ENCODE measurements at places on chromosomes 16 and 17. TPM values are rescaled to one million over a fixed set of nuclear protein-coding genes. Genes with fewer than 3 reads are reported as not detected.

DNA sequence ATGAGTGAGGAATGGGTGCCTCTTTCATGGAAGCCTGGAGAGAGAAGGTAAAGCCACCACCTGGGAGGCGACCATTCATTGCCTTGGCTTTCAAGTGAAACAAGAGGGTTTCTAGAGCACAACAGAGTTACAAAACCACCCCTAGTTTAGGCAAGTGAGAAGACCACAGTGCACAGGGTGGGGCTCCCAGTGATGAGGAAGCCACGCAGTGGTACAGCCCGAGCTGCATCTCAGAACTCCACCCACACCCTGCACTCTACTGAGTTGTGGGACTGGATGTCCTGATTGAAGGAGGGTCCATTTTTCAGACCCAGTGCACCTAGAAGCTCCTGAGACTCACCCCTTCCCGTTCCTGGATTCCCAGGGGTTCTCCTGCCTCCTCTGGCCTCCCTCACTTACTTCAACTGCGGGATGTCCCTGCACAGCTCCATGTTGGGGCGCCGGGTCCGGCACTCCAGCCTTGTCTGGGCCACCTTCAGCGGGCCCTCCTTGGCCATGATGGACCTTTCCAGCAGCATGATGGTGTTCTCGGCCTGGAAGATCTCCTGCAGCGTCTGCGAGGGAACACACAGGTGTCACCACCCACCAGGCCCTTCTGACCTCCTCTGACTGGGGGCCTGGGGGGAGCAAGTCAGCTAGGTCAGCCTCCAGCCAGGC lies 55.1 kb upstream of the EMP2 start:
- DNase-seq: no peak

- DNase-seq: no peak
Measured at GRCh38 chr17:49580055-49580721, 4.5 kb downstream of the NXPH3 start.

GRCh38 chr17:2723505-2723996 lies 12.0 kb upstream of the CLUH start:
- no peak for DNase-seq

DNA sequence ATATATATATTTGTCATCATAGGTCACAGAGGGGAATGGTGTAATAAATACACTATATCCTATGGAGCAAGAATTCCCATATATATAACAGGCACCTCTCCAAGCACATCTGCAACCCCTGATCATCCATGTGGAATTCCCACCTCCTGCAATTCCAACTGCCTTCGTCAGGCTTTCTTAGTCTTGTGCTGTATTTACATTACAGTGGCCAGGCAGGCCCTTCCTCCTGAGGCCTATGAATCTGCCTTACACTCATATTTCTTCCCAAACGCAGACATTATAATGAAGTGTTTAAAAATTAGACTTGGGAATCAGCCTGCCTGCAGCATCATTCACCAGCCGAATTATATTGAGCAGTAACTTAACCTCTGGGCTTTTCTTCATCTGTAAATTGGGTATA lies 19.3 kb upstream of the DNAH9 start:
- DNase-seq: no peak

MT1H gene
- not detected for total RNA-seq

TAOK2 gene
- total RNA-seq: 52.7 TPM
